NCI-H2029 treated with DMSO at 0.1 percent for 48 hours (cell line): ENCODE measurements at places on chromosomes 1 and 21.

DNA sequence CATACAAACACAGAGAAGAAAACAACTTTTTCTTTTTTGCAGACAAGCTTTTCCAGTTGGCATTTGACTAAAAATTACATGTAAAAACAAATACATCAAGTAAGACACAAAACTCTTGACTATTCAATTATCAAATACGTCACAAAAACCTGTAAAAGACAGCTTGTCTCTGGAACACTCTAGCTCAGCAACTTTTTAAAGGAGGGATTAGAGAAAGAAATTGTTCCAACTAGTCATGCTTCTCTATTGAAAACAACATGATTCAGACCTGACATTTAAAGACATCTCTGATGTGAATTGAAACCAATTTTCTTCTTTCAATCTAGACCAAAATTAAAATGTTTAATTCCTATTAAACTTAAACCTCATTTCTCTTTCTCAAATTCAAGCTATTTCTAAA is 30.3 kb downstream of the SMYD3 start:
- DNase-seq, result no peak

GRCh38 chr1:46364612-46365011 is 24.0 kb downstream of the NSUN4 start:
- no peak for DNase-seq

GRCh38 chr1:3119725-3120124 is 50.7 kb downstream of the PRDM16 start:
- DNase-seq, result no peak

DNA sequence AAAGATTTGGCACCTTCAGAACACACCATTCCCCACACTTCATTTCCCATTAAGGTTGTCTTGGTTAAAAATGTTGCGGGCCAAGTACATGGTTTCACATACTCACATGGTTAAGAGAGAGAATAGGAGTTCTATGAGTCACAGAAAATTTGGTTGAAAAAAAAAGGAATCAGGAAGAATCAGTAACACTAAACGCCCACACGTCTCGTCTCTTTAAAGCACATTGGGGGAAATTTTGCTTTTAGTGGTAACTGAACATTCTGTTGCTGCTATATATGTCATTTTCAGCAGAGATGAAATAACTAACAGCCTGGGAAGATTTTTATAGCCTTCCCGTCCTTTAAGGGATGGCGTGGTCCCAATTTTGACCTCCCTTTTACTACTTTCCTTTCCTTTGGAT is 132.9 kb upstream of the ERG start:
- no peak for DNase-seq

GRCh38 chr1:18175530-18176377 is 68.2 kb downstream of the IGSF21 start:
- DNase-seq, result peak; percentile 22

GRCh38 chr1:202293569-202293968 is 48.2 kb downstream of the UBE2T start:
- no peak for DNase-seq

DNA sequence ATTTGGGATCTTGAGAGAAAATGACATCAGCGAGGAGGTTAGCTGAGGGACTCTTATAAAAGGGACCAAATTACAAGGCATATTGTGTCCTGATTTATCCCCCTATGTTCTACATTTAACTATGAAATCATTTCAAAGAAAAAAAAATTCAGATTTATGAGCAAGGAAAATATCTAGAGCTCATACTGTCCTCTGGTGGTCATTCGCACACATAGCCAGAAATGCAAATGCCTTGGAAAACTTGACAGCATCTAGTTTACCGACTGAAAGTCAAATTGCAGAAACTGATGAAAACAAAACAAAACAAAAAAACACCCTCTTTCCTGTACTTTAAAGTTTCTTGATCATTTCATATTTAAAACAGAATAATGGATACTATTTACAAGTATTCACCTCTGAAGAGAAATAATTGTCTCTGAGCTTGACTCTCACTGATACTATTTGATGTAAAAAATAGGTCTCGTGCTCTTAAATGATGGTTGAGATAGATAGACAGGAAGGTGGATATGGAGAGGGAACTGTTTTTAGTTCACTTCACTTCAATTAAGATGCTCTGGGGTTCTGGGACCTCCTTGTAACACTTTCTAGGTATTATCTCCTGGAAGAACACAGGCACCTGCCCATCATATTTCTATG is 253.8 kb downstream of the PCP4 start:
- DNase-seq, result peak; percentile 56
